ENCODE measurements at places on chromosomes 12 and 14. TPM values are rescaled to one million over a fixed set of nuclear protein-coding genes. Genes with fewer than 3 reads are reported as not detected.

PIANP gene
- total RNA-seq = not detected

HSPA2 gene
- total RNA-seq = 33.0 TPM

GRCh38 chr12:20089077-20089476 lies 279.3 kb upstream of the PDE3A start:
- H3K4me3 ChIP-seq = no peak overlapping the region
- H3K36me3 ChIP-seq = no peaks in the 10 kb centered on the region
- no peak overlapping the region for H3K27ac ChIP-seq
- H3K4me1 ChIP-seq = no peaks in the 10 kb centered on the region

- no peak overlapping the region for H3K27ac ChIP-seq
- H3K36me3 ChIP-seq = no peaks in the 10 kb centered on the region
- H3K4me1 ChIP-seq = peaks cover under 1% of the 10 kb centered on the region
Measured at GRCh38 chr12:105275997-105276733, 40.2 kb upstream of the APPL2 start.

GRCh38 chr12:87656311-87656710 lies 372.9 kb downstream of the C12orf50 start:
- H3K27me3 ChIP-seq = no peaks in the 10 kb centered on the region
- no peak for DNase-seq

CLEC6A gene
- total RNA-seq = not detected

DNA sequence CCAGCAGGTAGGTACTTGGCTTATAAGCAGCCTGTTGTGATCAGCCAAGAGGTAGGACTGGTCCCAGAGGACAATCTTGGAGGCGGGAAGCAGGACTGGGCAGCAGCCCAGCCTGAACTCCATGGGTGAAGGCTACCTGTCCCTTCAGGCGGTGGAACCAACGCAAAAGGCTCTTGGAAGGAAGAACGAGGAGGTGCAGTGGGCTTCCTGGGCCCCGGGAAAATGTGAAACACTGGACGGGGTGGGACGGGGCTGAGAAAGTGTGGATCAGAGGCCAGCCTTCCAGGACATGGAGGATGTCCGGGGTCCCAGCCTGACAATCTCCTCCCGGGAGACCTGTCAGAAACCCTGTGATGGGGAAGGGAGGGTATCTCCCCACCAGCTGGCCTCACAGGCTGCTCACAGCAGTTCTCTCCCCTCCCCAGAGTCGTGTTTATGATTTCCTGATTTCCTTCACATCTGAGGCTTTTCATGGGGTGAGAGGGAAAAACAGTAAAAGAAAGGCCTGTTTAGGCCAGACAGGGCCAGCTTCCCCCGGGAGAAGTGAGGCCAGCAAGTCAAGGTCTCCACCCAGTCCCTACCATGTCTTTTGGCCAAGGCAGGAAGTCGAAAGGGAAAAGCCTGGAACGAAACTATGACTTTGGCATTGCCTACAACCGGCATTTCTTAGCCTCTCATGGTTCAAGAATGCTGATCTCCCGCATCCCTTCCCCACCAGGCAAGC lies 11.3 kb downstream of the CMKLR1 start:
- H3K27ac ChIP-seq = peak overlapping the region; percentile 46
- no peaks in the 10 kb centered on the region for H3K36me3 ChIP-seq
- H3K4me3 ChIP-seq = no peak overlapping the region
- no peak for DNase-seq

GYS2 gene
- total RNA-seq = not detected

DNA sequence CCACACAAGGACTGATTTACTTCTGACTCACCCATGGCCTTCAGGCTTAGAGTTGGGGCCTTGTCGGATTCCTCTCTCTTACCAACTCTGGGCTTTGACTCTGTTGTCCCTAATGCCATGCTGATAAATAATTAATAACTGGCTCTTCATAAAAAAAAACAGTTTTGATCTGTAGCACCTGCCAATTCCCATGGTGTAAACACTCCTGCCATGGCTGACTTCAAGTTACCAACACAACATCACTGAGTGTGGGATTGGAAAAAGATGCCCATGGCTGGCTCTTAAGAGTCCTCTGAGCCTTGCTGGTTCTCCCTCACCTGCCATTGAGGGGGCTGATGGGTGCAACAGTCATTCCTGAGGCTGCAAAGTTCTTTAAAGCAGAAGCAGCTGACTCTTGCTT lies 104.8 kb downstream of the KIF26A start:
- no peak overlapping the region for H3K4me3 ChIP-seq
- no peaks in the 10 kb centered on the region for H3K36me3 ChIP-seq
- no peak for DNase-seq
- peaks cover 15% of the 10 kb centered on the region for H3K4me1 ChIP-seq
- no peaks in the 10 kb centered on the region for H3K27me3 ChIP-seq

PRKCH gene
- total RNA-seq = 24.1 TPM

DNA sequence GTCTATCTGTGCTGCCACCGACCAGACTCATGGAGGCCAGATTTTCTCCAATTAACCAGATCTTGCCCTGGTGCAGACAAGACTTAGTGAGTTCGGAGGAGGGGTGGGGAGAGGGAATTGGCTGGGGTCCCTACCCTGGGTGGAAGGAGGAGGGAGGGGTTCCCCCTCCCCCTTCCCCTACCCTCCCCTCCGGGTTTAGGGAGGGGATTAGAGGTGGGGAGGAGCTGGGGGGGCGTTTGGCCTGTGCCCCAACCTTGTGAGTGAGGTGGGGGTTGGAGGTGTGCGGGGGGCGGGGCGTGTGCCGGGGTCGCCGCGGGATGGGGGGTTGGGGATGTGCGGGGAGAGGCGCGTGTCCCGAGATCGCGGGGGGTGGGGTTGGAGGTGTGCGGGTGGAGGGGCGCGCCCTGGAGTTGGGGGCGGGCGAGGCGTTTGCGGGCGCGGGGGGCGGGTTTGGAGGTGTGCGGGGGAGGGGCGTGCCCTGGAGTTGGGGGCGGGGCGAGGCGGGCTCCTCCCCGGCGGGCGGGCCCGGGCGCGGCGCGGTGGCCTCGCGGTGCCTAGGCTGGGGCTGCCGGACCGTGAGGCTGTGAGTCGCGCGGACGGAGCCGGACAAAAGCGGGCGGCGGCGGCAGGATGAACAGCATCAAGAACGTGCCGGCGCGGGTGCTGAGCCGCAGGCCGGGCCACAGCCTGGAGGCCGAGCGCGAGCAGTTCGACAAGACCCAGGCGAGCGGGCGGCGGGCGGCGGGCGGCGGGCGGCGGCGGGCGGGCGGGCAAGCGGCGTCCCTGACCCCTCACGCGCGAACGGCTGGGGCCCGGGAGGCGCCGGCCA lies at the start of gene HIP1R:
Gene HIP1R (plus strand): TSS at position 537 of the 829 bp plus-strand sequence. CDS start 94 bp downstream, at position 631.
- H3K4me3 ChIP-seq = peak within 1 kb of the TSS; percentile 63
- H3K27me3 ChIP-seq = no peaks in the 10 kb centered on the region
- DNase-seq = peak; percentile 71
- H3K27ac ChIP-seq = peak within 1 kb of the TSS; percentile 93

DNA sequence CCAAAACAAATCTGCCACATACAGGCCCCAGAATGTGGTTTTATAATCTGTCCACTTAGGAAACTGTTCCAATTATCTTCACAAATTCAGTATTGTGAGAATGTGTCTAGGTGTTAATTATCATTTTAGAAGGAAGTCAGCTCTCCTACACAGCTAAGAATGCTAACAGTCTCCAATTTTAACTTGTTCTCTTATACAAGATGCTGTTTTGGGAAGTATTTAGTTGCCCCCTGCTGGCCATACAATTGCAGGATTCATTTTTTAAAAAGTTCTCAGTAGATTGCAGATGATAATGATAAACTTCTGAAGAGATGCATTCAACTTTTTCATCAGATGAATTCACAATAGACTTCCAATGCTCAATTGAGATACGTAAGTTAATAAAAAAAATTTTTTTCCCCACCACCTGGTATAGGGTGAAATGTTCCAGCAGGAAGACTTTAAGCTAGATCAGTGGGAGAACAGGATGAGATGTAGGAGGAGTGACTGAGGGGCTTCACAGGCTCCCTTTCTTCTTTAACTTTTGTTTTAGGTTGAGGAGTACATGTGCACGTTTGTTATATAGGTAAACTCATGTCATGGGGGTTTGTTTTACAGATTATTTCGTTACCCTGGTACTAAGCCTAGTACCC lies 27.3 kb upstream of the OSBPL8 start:
- H3K36me3 ChIP-seq = no peaks in the 10 kb centered on the region
- H3K4me1 ChIP-seq = no peaks in the 10 kb centered on the region
- H3K4me3 ChIP-seq = no peak overlapping the region
- no peaks in the 10 kb centered on the region for H3K27me3 ChIP-seq
- no peak overlapping the region for H3K27ac ChIP-seq
- peak; percentile 13 for DNase-seq

DNA sequence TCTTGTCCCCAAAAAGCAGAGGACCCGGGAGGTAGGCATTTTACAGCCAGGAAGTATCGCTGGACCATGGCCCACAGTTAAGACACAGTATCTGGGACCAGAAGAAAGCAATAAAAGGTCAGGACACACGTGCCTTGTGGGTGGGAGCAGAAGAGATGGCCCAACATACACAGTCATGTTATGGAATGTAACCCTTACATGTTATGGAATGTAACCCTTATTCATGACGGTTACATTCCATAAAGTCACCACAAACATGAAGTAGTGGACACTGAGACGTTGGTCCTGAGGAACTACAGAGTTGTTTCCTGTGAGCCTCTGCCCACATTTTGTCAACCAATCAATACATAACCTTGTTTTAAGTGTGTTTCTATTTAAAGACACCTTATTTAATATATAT lies 285.6 kb upstream of the FKBP4 start:
- no peak for DNase-seq
- no peaks in the 10 kb centered on the region for H3K27me3 ChIP-seq
- H3K4me1 ChIP-seq = no peaks in the 10 kb centered on the region
